ENCODE measurements at places on chromosomes 4 and X. TPM values are rescaled to one million over a fixed set of nuclear protein-coding genes. Genes with fewer than 3 reads are reported as not detected.

Gene SSX2B
- not detected for total RNA-seq

Gene GDI1
- 85.8 TPM for total RNA-seq

Gene SLC38A5
- 73.8 TPM for total RNA-seq

Gene SLC16A2
- total RNA-seq = 23.6 TPM

Gene MTTP
- total RNA-seq = 0.26 TPM

Gene EMCN
- total RNA-seq = not detected

Gene HSD17B13
- not detected for total RNA-seq

Gene ELOVL6
- 86.6 TPM for total RNA-seq

Gene NEUROG2
- not detected for total RNA-seq

Data from H1 (cell line).